CD4-positive, alpha-beta memory T cell (primary cell): ENCODE measurements at places on chromosomes 7 and 10. TPM values are rescaled to one million over a fixed set of nuclear protein-coding genes. Genes with fewer than 3 reads are reported as not detected.

WNT8B gene
- not detected for polyA plus RNA-seq

ITGB8 gene
- polyA plus RNA-seq = not detected

ZCCHC24 gene
- 0.30 TPM for polyA plus RNA-seq

FAM237B gene
- not detected for polyA plus RNA-seq

RHOBTB1 gene
- polyA plus RNA-seq = not detected

ANXA8L1 gene
- not detected for polyA plus RNA-seq

ADRA2A gene
- polyA plus RNA-seq = not detected

NUTM2A gene
- not detected for polyA plus RNA-seq

TSPAN14 gene
- 246 TPM for polyA plus RNA-seq

MALRD1 gene
- polyA plus RNA-seq = not detected

NHLRC2 gene
- 11.9 TPM for polyA plus RNA-seq
